ENCODE measurements at places on chromosomes 2 and 18.

DNA sequence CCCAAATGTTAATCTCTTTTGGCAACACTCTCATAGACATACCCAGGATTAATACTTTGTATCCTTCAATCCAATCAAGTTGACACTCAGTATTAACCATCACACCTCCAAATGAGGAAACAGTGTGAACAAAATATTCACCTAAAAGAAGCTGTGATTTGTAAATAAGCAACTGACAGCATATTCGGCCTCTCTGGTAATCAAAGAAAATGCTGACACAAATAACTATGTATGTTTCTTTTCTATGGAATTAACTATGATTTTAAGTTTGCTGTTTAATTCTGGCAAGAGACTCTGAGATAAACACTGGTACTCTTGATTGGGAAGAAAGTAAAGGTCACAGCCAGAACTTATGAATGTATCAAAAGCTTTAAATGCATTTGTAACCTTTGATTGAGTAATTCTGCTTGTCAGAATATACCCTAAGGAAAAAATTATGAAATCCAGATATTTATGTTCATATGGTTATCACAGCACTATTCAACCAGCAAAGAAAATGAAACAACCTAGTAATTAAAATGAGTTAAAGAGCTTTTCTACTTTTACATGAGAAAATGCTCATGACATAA, 3.6 kb upstream of the GYPC start:
- no peak overlapping the region for H3K27ac ChIP-seq
- no peaks in the 10 kb centered on the region for H3K27me3 ChIP-seq
- no peak overlapping the region for H3K4me3 ChIP-seq
- no peak for DNase-seq

- no peak overlapping the region for H3K4me3 ChIP-seq
- no peak overlapping the region for H3K27ac ChIP-seq
- no peak for DNase-seq
- peaks cover 1% of the 10 kb centered on the region for H3K4me1 ChIP-seq
- H3K27me3 ChIP-seq, result no peaks in the 10 kb centered on the region
These were observed 190.1 kb upstream of the AGAP1 start for GRCh38 chr2:235303499-235304291.

DNA sequence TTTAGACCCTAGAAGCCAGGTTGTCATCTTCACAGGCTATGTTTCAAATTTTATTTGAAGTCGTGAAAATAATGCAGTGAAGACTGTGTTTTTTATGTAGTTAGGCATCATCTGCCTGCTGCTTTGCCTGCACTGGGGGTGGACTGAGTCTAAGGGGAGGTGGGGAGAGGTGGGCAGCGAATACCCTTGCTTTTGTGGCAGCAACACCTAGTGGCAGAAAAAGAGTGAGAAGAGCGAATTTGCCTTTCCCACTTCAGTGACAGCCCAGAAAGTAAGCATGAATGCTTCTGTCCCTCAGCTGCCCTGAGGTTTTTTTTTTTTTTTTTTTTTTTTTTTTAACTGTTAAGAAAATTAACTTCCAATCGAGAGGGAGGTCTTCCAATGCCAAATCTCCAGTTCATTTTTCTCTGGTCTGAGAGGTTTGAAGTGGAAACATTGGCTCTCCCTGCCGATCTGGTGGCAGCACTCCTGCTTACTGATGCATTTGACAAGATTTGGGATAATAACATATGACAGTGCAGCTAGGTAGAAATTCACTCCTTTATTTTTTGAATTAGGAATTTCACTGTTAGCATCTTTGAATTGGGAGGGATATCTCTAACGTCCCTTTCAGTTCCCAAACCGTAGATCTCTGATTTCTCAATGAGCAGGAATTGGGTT, 60.3 kb upstream of the LYPD6B start:
- H3K36me3 ChIP-seq, result no peaks in the 10 kb centered on the region
- no peak for DNase-seq
- no peak overlapping the region for H3K4me3 ChIP-seq
- no peak overlapping the region for H3K27ac ChIP-seq

- H3K4me1 ChIP-seq, result no peaks in the 10 kb centered on the region
- no peaks in the 10 kb centered on the region for H3K27me3 ChIP-seq
- no peaks in the 10 kb centered on the region for H3K36me3 ChIP-seq
- no peak overlapping the region for H3K4me3 ChIP-seq
- H3K27ac ChIP-seq, result no peak overlapping the region
These were observed 116.8 kb upstream of the TTC39C start for GRCh38 chr18:23897733-23898132.

GRCh38 chr2:11482473-11483035, 16.6 kb upstream of the E2F6 start:
- H3K4me3 ChIP-seq, result peak overlapping the region; percentile 63
- H3K36me3 ChIP-seq, result no peaks in the 10 kb centered on the region
- H3K27ac ChIP-seq, result peak overlapping the region; percentile 95
- H3K27me3 ChIP-seq, result no peaks in the 10 kb centered on the region
- peak; percentile 64 for DNase-seq

DNA sequence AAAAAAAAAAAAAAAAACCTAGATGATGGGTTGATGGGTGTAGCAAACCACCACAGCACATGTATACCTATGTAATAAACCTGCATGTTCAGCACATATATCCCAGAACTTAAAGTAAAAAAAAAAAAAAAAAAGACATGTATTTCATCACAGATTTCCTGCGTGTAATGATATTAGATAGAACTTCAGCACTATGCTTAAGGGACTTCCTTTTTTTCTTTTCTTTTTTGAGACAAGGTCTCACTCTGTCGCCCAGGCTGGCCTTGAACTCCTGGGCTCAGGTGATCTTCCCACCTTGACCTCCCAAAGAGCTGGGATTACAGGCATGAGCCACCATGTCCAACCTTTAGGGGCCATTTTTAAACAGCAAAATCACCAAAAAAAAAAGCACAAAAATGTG, 42.0 kb downstream of the NEURL3 start:
- no peaks in the 10 kb centered on the region for H3K27me3 ChIP-seq
- no peaks in the 10 kb centered on the region for H3K36me3 ChIP-seq
- H3K27ac ChIP-seq, result no peak overlapping the region
- no peaks in the 10 kb centered on the region for H3K4me1 ChIP-seq
- no peak overlapping the region for H3K4me3 ChIP-seq
- DNase-seq, result no peak

GRCh38 chr2:28617502-28618184, 121.8 kb downstream of the PLB1 start:
- H3K27ac ChIP-seq, result no peak overlapping the region
- peaks cover 9% of the 10 kb centered on the region for H3K4me1 ChIP-seq
- H3K4me3 ChIP-seq, result no peak overlapping the region
- no peak for DNase-seq
- no peaks in the 10 kb centered on the region for H3K36me3 ChIP-seq
- no peaks in the 10 kb centered on the region for H3K27me3 ChIP-seq

GRCh38 chr18:75360215-75360614, 67.3 kb downstream of the SMIM21 start:
- peak; percentile 25 for DNase-seq
- peaks cover 7% of the 10 kb centered on the region for H3K4me1 ChIP-seq
- H3K27me3 ChIP-seq, result no peaks in the 10 kb centered on the region
- H3K36me3 ChIP-seq, result no peaks in the 10 kb centered on the region

All from ovary (tissue), 10 donors.